ENCODE measurements at places on chromosomes 6 and 20.

DNA sequence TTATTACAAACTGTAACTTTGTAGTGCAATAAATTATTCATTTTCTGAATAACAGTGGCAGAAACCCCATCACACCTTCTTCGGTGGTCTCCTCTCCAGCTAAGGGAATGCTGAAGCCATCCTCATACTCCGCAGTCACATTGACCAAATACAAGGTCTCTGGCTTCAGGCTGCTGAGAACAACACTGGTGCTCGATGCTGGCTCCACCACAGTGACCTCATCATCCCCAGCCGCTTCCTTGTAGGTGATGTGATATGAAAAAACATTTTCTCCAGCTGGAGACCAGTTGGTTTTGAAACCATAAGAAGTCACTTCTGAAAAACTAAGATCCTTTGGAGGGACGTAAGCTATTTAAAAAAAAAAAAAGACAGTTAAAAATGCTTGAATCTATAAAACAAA, 25.0 kb downstream of the COL12A1 start:
- no peak for DNase-seq

DNA sequence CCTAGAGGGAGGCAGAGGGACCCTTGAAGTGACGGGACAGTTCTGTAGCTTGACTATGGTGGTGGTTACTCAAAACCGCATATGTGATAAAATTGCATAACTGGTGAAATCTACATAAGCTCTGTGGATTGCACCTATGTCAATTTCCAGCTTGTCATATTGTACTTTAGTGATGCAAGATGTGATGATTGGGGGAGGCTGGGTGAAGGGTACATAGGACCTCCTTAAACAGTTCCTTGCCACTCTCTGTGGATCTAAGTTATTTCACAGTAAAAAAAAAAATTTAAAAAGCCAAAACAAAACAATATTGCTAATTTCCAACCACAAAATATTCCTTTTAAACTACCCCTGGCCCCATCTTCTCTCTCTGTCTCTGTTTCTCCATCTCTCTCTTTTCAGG, 472.6 kb upstream of the SULF2 start:
- DNase-seq = no peak

DNA sequence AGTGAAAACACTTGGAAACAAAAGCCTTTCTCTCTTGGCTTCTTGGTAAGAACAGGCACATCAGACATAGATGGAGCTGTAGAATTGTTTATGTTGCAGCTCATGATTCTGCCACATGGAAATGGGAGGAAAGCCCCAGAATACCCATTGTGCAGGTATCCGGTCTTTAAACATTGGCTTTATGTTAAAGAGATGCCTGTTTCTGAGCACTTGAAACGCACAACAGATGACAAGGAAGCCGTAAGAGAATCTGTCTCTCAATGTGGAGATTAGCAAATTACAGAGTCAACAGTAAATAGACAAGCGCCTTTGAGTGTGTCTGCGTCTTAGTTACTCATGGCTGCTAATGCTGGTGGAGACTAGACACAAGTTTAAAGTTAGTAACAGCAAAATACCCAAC, 10.5 kb downstream of the TNFAIP3 start:
- no peak for DNase-seq

DNA sequence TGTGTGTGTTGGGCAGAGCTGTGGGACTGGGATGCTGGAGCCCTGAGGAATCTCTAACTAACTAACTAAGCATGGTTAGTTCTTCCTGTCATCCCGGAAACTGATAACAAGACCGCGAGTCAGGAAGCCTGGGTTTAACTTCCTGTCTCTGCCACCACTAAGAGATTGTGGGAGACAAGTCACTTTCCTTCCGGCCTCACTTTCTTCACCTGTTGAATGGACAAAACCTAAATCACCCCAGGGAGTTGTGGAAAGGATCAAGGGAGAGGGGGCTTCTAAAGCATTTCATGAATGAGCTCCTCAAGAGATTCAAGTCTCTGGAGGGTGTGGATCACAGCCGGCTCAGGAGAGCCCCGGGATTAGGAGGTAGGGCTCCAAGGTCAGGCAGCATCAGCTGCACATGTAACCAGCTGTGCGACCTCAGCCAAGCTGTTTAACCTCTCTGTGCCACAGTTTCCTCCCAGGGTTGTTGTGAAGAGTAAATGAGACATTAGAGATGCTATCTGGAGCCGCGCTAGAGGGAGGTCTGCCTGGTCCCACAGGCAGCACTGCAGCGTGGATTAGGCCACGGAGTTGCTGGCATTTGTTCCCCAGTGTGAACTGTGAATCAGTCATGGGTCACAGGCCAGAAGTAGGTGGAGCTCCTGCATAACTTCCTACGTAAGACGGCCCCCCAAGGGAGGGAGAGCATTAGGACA, 105.1 kb downstream of the TOX2 start:
- DNase-seq = no peak

- no peak for DNase-seq
Observed at GRCh38 chr20:4573564-4574355, 147.9 kb upstream of the PRND start.

DNA sequence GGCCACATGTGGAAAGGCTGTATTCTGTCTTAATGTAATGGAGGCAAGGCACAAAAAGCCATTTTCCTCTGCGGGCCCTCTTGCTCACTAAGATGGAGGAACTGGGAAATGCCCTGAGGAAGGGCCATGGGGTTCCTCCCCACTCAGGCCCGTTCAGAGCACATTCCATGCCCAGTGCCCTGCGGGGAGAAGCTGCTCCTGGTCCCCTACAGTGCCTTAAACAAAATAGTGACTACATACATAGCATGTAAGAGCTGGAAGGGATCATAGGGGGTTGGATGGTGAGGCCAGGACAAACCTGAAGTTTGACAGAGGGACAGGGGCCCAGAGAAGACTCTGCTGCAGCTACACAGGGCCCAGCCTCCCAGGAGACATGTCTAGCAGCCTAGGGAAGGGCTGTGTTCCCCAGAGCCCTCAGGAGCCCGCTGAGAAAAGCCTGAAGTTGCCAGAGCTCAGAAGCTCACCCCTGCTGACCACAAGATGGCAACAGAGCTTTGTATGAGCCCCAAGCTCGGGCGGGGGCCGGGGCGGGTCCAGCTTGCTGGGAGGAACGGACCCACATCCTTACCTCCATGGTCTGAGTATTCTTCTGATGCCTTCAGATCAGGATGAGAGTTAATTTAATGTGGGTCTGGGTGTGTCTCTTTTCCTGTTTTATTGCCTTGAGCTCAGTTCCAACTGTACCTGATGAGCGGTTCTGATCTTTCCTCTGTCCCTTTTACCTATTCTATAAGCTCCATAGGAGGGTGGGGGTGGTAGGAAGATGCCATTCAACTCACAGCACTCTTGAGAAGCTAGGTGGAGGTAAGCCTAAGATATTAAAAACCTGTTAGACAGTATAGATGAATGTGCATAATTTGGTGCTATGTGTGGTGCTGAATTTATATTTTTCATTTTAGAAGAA, 242.9 kb downstream of the CDC5L start:
- DNase-seq = no peak

DNA sequence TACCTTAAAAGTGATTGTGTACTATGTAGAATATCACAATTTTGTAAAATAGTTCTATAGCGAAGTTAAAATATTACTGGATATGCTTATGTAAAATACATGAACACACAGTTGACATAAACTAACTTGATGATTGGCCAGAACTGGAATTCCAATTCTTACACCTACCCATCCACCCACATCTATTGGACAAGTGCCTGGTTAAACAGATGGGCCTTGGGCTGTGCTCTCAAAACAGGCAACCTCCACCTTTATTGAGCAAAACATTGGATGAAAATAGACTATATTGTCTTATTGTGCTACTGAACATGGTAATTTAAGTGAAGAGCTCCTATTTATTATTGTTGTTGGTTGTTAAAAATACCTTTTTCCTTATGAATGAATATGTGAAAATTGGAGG, 154.0 kb upstream of the FLRT3 start:
- DNase-seq = no peak

DNA sequence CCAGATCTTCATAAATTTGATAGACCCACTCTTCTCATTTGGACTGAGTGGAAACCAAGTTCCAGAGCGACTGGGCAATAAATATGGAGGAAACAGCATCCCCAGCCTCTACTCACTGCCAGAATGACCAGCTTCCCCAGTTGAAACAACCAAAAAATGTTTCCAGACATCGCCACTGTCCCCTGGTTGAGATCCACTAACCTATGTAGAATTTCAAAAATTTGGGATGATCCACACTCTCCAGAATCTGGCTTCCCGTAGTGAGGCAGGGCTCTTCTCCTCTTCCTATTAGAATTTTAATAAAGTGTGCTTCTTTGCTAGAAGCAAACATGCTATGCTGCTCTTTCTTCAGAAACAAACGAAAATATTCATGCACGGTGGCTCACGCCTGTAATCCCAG, 287.0 kb upstream of the SUPT3H start:
- DNase-seq = no peak

GRCh38 chr20:18734525-18735189, 78.9 kb upstream of the SCP2D1 start:
- DNase-seq = no peak

- DNase-seq = no peak
Observed at GRCh38 chr20:8536262-8536618, 404.2 kb downstream of the PLCB1 start.

DNA sequence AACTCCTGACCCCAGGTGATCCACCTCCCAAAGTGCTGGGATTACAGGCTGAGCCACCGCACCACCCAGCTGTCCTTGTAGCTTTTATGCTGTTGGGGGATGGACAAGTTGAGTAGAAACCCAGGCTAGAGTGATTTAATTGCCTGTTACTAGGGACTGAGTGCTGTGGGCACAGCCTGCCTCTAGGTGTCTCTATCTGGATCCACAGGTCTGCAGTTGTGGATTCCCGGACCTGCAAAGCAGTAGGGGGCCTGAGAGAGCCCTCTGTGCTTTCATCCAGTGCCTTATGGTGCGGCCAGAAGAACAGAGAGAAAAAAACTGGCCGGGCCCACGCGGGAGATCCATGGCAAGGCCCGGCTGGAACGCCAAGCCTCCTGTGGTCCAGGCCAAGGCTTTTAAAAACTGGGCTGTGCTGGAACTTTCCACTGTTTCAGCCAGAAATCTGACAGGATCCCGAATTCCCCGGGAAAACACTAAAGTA, 5.2 kb downstream of the SIRPA start:
- DNase-seq = no peak

DNA sequence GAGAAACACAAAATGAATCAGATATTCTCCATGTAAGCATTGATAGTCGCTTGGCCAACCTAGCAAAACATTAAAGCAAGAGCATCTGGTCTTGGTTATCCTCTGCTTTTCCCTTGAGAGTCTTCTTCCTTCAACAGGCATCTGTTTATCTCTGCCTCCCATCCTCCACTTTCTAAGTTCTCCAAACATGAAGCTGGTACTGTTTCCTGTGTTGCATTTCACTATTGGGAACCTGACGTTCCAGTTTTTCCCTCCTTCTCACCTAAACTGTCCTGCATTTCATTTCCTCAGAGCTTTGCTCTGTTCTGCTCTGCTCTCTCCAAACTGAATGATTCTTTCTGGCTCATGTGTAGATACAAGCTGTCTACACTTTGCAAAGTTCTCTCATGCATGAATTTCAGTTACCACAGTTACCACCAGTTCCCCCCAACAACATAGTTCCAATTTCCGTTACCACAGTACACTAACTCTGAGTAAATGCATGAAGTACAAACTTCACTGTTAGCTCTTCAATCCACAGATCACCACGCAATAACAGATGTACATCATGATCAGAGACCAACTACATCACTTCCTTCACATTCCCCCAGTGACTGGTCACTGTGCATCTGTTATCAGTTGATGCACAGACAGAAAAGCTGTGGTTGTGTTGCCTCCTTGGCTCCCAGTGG, 86.7 kb upstream of the F13A1 start:
- DNase-seq = no peak

DNA sequence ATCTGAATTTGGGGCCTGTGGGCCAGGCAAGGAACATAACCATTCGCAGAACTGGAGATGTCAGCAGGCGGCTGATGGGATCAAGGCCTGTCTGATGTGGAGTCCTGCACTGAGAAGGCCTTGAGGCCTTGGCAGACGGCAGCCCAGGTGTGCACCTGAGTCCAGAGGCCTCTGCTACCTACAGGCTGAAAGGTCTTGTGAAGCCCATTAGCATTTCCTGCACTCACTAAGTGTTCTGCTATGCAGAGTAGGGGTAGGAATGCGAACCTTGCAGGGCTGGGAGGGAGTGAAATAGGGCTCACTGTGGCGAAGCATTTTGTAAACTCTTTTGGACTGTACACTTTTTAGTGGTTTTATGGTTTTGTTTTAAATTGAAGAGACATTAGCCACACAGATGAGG, 48.3 kb upstream of the RNF24 start:
- DNase-seq = no peak

DNA sequence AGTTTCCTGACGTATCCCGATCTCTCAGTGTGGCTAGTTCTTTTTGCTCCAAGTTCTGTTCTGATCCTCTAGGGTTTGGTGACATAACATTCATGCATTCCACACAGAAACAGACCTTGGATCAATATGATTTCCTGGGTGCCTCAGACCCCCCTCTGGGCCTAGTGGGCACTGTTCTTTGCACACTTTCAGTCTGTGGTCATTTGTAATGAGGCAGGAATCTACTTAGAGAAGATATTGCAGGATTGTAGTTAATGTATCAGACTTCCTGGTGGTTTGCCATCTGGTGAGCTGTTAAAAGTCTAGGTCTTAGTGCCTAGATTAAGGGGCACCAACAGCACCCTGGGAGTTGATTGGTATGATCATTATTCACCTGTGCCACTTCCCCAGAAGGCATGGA, 7.5 kb downstream of the BEND6 start:
- DNase-seq = no peak

DNA sequence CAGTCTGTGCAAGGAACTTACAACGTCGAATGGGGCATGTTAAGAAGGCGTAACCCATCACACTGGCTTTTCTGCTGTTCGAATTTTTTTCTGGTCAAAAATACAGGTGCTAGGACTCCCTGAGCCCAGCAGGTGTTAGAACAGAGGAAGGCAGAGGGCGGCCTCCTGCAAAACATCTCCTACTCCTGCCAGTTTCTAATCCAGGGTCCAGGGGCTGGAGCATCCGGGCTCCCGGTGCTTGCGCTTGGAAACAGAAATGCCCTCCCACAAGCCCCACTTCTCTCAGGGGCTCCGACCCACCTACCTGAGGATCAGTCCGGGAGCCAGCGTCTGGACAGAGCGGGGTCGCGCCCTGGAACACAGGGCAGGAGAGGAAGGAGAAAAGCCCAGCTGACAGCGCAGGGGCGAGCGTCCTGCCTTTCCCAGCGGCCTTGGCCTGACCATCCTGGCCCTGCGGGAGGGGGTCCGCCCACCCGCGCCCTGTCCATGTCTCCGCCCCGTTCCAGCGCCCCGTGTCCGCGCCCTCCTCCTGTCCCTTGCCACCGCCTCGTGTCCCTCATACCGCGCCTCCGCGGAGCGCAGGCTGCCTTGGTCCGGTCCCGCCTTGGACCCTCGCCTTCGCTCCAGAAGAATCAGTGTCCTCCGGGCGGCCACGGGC, 14.8 kb upstream of the LPA start:
- DNase-seq = no peak
